ENCODE measurements at places on chromosomes 2 and 18.

DNA sequence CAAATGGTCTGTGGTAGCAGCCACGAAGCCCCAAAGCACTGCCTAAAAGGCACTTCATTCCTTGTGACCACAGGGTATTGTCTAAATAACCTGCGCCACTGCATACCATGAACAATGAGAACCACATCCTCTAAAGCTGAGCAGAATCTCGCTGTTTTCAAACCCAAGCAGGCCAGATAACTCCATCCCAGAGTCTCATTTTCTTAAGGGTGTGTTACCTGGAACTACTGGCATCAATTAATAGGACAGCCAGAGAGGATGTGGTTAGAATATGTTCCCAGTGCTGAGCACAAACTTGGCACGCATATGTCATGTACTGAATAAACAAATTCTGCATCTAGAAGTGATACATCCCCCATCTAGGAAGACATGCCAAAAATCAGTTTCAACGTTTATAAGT, 13.0 kb downstream of the VPS4B start:
- peak; percentile 70 for DNase-seq

DNA sequence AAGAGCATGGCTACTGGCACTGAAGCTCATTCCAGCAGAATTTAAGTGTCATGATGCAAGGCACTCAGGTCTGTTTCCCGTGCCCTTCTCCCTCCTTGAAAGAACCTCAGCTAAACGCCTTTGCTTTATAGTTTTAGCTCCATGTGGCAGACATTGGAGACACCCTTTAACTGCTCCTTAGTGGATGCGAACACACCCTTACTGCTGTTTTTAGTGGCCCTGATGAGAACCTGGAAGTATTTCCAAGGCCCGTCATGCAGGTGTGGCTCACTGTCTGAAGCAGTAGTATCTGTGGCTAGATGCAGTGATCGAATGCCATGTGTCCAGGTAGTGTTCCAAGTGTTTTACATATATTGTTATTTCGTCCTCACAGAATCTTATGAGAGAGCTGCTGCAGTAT, 28.3 kb downstream of the KIF5C start:
- no peak for DNase-seq

DNA sequence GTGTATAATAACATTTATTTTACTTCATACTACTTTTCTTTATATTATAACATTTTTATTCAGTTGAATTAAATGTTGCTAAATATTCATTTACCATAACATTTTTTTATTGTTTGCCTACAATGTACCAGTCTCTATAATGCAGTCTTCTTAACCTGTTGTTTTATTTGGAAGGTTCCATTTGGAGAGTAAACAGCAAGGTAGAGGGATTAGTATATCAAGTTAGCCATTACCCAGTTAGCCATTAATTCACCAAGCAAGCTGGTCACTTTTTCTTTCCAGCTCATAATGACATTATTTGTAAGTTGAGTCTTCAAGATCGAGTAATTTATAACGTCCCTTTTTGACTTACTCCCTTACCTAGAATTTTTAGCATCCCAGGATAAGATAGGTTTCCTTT, 29.7 kb upstream of the NT5C1B start:
- DNase-seq: no peak

DNA sequence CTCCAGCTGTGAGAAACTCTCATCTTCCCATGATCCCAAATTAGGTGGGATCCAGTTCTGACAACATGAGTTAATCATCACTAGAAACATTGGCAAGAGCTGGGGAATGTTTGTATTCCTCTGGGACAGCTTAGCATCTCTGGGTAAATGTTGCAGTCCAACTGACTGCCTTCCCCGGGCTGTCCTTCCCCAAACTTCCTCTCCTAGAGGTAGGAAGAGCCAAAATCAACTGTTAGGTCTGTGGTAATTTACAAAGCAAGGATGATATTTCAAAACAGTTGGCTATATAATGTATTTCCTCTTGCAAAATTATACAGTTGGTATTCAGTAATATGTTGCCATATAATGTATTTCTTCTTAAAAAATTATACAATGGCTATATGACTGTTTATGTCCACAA, 148.5 kb downstream of the MGAT5 start:
- peak; percentile 55 for DNase-seq

- peak; percentile 90 for DNase-seq
Observed at GRCh38 chr2:159616286-159616701, at the start of gene BAZ2B. BAZ2B (minus strand) TSS chr2:159616548; CDS start chr2:159478719, 137,829 bp downstream.

GRCh38 chr18:40810372-40810771, 1144.7 kb upstream of the PIK3C3 start:
- peak; percentile 50 for DNase-seq

- DNase-seq: no peak
Observed at GRCh38 chr2:47662552-47662951, 120.4 kb upstream of the MSH6 start.

DNA sequence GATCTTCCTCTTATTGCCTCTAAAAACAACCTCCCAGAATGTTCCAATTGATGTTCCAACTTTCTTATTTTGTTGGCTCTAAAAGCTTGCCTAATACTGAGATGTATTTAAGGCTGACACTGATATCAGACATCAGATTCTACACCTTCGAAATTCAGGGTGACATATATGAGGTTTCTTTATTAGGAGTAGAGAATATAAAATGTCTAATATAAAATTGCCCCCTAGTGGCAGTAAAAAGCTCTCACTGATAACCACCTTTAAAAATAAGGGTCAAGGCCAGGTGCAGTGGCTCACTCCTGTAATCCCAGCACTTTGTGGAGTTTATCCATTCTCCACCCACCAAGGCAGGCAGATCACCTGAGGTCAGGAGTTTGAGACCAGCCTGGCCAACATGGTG, 789.7 kb upstream of the SLC39A10 start:
- DNase-seq: peak; percentile 3

DNA sequence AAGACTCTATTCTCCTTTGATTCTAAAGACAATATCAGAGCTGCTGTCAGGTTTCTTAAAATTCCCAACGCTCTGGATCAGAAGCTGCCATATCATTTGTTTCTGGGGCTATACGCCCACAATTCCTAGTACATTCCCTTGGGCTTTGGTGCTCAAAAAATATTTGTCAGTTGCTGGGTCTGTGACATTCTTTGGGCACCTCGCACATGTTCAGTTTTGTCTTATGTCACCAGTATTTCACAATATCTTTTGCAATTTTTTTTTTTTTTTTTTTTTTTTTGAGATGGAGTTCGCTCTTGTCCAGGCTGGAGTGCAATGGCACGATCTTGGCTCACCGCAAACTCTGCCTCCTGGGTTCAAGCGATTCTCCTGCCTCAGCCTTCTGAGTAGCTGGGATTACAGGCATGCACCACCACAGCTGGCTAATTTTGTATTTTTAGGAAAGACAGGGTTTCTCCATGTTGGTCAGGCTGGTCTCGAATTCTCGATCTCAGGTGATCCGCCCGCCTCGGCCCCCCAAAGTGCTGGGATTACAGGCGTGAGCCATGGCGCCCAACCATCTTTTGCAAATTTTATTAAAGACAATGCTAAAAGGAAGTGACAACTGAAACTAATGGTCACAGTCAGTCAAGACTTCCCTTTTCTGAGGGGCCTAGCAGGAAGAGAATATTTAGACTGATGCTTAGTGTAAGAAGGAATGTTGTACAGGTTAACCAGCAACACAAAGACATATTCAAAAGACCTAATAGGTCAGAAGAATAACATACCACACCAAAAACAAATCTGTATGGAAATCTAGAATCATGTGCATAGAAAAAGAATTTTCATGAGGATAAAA, 6.8 kb downstream of the ZNF397 start:
- DNase-seq: no peak

DNA sequence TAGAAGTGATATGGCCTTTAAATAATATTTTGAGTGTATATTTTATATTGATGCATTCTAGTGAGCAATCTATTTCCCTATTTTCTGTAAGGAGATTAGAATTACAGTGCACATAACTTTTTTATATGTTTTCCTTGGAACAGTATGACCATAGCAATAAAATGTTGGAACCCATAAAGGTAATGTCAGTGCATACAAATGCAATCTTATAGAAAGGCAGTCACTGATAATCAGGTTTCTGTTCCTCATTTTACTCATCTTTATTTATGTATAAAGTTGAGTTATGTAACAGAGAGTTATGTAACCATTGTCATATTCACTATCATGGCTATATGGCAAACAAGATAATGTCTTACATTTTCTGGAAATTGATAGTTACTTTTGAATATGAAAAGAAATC, 179.9 kb upstream of the NETO1 start:
- DNase-seq: no peak

GRCh38 chr2:122683018-122683417, 927.6 kb downstream of the TSN start:
- no peak for DNase-seq

- no peak for DNase-seq
Observed at GRCh38 chr2:120059483-120059882, 46.6 kb downstream of the EPB41L5 start.

GRCh38 chr18:75868031-75868430, 440.5 kb upstream of the SMIM21 start:
- DNase-seq: no peak

DNA sequence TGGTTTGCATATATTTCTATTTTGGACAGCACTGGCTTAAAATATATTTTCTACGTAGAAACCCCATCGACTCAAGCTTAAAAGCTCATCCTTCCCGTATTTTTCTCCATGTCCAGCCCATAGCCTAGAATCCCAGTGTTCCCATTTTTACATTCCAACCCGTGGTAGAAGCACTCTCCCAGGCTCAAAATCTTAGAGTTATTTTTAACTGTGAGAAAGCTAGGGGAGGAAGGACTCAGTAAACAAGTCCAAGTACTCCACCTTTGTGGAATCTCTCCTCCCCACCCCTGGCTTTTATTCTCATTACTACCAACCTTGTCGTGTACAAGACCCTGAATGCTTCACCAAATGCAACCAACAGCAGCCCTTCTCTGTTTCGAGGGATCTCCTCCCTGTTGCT, 69.8 kb downstream of the KLF7 start:
- no peak for DNase-seq

DNA sequence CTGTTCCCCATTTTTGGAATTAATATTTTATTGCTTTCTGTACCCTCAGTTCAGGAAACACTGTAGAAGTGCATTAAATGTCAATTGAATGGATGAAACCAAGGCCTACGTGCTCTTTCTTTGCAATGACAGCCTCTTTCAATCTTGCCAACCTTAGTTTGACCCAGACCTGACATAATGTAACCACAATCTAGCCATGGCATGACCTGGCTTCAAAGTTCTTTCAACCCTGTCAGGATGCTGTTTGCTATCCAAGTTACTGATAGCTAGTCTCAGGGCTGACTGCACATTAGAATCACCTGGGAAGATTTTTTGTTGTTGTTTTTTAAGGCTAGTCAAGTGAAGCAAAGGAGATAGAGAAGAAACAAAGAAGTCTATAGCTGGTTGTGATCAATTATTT, 190.9 kb upstream of the PKDCC start:
- no peak for DNase-seq

DNA sequence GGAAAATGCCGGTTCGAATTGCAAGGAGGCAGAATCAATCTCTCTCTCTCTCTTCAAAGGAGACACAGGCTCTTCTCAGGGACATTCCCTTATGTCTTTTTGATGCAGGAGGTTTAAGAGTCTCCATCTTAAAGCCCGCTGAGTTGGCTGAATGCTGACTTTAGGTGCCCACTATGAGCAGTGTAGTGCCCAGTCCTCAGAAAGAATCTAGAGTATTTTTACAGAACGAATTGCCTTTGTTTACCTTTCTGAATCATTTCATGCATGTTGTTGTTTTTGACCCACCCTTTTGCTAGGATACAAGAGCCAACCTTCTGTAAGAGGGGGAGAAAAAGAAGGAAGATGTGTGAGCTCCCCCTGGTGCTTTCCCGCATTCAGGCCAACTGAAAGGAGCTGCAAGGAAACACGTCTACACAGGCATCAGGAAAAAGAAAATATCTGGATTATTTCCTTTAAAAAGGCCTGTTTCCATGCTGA, 193.5 kb upstream of the TCF4 start:
- peak; percentile 82 for DNase-seq
